ENCODE measurements at places on chromosomes 7 and 10. TPM values are rescaled to one million over a fixed set of nuclear protein-coding genes. Genes with fewer than 3 reads are reported as not detected.

The LBX1 gene
- not detected for total RNA-seq

The AP4M1 gene
- total RNA-seq: 13.0 TPM

The NKX2-3 gene
- total RNA-seq: not detected

The HYAL4 gene
- total RNA-seq: not detected

The GJD4 gene
- not detected for total RNA-seq

The MALRD1 gene
- total RNA-seq: not detected

The TAS2R16 gene
- total RNA-seq: not detected

The DOCK4 gene
- total RNA-seq: 0.18 TPM

The CTAGE6 gene
- 1.2 TPM for total RNA-seq
